ENCODE measurements at places on chromosomes 16 and 17.

DNA sequence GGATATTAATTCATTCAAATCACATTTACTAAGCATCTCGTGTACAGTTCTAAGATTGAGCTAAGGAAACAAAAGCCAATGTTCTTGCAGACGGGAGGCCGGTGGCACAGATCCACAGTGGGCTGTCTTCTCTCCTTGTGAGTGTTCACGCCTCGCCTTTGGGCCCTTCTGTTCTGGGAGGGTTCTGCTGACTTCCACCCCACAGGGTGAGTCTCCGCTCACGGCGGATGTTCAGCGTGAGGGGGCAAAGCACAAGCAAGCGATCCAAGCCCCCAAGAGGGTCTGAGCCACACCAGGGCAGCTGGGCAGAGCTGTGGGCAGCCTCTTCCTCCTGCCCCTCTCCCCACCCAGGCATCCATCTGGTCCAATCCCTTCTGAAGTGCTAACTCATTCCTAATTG, 84.3 kb upstream of the DOC2B start:
- no peak for DNase-seq

DNA sequence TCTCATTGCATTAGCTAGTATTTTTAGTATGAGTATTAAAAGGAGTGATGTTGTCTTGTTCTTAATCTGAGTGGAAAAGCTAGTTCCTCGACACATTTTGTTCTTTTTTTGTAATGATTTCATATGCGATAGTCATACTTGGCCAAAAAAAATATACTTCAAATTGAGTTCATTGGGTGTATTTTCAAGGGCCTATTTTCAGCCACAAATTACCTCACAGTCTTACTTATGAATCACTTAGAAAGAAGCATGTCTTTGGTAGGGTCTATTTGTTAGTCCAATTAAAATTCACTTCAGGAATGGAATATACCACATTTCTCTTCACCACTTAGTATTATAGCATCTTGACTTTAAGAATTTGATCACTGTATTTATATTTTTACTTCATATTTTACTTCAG, 337.2 kb downstream of the CDH11 start:
- no peak for DNase-seq

- DNase-seq: no peak
These were observed 88.5 kb downstream of the ZNF18 start for GRCh38 chr17:11908711-11909146.

DNA sequence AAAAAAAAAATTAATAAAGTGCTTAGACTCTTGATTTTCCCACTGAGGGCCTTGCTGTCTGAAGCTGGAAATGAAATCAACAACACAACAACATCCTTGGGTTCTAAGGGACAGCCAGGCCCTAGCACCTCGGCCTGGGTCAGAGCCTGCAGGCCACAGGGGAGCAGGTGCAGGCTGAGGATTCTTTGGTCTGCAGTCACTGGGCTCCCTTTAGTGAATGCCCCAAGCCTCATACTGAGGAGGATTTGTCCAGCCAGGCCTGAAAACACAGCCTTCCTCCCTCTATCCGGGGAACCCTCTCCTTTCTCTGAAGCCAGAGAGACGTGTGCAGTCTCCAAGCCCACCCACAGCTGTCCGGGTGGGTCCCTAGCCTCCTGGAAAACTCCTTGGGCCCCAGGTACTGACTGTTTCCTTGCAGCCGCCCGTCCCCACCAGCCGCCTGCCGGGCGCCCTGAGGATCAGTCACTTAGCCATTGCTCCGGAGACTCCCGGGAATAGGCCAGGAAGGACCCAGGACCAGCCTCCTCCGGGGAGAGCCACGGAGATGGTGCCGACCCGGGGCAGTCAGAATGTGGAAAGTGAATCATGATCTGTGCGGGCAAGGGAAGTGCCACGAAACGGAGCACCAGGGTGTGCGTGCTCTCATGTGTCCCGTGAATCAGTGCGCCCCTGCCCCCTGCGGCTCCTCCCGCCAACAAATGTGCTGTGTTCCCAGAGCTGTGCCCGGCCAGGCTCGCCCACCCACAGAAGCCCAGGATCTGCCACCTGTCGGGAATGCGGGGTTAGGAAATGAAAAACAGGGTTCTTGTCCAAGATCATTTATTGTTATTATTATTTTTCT, 91.0 kb downstream of the RTN4RL1 start:
- no peak for DNase-seq

- no peak for DNase-seq
These were observed 14.2 kb upstream of the C17orf78 start for GRCh38 chr17:37361543-37361942.

DNA sequence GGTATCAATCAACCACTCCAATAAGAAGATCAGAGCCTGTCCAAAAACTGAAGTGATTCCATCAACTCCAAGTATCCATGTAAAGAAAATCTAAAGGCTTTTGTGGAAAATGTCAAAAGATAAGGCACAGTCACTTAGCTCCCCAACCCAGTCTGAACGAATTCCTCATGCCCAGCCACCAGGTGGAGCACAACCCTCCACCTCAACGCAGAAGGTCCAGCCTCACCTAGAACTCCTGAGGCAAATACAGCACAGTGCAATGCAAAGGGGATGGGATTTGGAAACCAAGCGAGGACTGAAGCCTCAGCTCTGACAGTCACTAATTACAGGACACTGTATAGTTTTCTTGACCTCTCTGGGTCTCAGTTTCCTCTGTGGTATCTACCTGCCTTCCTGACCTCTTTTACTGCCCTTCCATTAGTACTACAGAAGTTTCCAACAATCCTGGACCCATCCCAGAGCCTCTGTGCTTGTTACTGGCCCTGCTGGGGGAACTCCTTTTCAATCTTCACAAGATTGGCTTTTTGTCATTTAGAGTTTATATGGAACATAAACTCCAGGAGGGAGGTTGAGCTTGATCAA, 2.0 kb downstream of the NCBP3 start:
- DNase-seq: no peak

DNA sequence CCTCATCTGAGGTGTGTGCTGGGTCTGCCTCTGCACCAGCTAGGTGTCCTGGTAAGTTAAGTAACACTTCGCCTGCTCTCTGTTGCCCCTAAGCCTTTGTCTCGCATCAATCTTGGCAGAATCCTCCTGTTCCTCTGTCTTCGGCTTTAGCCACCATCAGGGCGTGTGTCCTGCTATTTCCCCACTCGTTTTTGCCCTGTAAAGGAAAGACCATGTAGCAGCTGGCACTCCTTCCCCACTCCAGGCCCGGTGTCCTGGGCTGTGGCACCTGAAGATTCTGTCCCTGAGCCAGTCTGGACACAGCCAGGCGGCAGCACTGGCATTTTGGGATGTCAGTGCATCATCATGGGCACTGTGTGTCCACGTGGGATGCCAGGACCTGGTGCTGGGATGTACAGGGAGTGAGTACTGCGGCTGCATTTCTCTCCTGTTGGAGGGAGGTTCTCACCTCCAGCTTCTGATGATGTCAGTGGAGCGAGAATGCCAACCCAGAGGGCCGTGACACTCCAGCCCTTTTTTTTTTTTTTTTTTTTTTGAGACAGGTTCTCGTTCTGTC, 26.2 kb upstream of the FOXK2 start:
- no peak for DNase-seq

DNA sequence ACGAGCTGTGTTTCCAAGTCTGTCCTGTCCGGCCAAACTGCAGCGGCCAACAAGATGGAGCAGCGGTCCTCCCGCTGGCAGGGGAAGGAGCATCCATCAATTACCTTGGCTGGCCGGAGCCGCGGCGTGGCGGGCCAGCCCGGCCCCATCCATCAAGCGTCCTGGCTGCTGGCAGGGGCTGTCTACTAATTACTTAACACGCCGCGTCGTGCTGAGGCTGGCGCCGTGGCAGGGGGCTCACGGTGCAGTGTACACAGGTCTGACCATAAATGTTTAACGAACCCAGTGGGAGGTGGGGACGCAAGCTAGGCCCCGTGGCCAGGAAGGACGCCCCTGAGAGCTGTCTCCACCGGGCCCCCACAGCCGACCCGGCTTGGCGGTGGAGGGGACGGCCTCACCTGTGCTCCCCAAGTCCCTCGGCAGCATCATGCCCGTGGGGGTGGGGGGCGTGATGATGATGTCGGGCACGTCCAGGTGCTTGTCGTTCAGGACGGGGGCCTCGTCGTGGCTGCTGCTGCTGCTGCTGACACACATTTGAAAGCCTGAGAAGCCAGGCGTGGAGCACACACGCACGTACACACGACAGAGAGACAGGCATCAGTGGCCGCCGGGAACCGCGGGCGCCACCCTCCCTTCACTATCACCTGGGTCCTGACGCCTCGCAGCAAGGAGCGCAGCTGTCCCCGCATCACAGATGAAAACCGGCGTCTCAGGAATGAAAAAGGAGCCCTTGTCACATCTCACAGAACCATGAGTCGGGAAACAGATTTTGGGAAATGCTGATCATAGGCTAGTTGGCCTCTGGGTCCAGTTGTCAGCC, 21.2 kb upstream of the GINS2 start:
- no peak for DNase-seq

DNA sequence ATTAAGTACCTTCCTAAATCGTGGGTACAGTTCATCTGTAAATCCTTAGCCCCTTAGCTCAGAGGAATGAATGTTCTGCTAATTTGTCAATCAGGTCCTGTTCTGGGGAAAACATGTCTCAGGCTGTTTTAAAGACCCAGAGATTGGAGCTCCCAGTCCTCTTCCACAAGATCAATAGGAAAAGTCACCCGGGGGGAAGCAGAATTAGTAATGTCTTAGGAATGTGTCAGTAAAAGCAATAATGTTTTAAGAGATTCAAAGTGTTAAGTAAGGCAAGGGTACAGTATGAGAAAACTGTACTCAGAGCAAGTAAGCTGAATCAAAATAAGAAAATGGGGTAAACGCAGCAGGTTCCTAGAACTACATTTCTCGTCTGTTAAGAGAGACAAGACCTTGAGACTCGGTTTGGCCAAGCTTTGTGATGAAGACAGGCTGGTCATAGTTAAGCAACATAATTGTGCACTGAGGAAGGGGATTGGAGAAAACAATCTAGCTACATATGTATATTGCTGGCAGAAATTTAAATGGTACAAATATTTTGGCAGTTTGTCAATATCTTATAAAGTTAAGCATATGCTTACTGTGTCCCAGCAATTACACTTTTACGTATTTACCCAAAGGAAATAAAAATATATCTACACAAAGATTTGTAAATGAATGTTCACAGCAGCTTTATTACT, 192.9 kb upstream of the C17orf78 start:
- DNase-seq: no peak

DNA sequence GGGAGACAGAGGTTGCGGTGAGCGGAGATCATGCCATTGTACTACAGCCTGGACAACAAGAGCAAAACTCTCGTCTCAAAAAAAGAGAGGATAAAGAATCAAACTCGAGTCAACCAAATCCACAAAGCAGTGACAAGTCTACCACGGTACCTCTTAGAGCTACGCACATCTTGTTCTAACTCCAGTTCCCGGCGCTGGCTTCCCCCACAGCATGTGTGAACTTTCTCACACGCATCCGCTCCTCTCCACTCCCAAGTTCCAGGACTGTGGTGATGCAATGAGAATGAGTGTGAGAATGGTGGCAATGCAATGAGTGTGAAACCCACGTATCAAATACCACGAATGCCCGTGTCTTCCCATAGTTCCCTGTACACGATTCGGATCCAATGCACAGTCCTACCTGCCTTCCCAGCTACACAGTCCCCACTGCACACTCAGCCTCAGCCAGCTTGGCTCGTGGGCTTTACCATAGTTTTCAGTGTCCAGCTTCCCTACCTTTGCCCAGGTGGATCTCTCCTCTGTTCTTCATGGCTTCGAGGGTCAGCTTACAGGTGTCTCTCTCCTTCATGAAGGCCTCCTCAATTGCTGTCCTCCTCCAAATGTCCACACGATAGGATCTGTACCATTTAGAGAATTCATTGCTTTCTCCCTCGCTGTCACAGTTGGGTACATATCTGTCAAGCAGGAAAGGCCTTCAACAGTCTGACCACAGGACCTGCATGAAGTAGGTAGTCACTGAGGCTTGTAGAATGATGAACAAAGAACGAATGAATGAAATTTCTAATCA, 9.2 kb upstream of the P2RX5 start:
- no peak for DNase-seq

GRCh38 chr17:19308398-19308797, 54.1 kb downstream of the B9D1 start:
- no peak for DNase-seq

DNA sequence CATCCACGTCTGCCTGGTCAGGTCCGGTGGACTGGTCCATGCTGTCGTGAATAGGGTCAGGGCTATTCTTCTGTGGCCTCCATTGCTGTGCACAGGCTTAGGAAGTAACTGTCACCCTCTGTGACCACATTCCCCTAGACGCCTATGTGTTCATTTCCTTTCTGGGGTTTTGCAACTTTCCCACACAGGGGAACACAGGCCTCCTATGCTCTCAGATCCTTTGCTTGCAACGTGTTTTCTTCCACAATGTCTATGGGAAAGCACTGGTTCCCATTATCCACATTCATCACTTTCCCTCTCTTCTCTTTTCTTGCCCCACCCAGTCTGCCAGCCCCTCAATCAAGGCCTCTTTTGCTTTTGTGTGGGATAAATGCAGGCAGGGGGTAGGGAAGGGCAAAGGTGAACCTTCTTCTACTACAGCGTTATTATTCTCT, 43.2 kb upstream of the DNAJA2 start:
- DNase-seq: no peak

GRCh38 chr16:19230575-19230974, 55.0 kb upstream of the CLEC19A start:
- no peak for DNase-seq

DNA sequence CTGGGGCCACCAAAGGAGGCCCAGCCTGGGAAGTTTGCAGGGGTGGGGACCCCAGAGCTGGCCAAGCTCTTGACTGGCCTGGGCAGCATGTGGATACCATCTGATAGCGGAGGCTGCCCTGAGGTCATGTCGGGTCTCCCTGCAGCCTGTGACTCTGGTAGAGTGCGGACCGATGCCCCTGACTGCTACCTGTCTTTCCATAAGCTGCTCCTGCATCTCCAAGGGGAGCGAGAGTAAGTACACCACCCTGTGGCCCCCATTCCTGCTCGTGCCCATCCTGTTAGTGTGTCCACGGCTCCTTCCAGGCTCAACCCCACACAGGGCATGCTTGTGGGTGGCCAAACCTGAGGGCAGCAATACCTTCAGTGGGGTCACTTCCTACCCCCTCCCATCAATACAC, 8.0 kb downstream of the CETP start:
- DNase-seq: no peak

DNA sequence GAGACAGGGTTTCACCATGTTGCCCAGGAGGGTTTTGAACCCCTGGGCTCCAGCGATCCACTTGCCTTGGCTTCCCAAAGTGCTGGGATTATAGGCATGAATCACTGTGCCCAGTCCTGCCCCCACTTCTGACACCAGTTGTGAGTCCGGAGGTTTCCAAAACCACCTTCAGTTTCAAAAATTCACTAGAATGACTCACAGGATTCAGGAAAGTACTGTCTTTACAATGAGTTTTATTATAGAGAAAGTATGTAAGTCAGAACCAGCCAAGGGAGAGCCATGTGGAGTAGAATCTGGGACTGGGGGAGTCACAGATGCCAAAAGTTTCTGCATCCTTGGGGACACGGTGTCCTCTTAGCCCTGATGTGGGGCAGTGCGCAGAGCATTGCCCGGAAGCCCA, 55.1 kb downstream of the PLD6 start:
- DNase-seq: no peak

- no peak for DNase-seq
These were observed 84.0 kb upstream of the CACNG5 start for GRCh38 chr17:66750781-66751543.
